Stimulated activated CD8-positive, alpha-beta memory T cell treated with anti-CD3 and anti-CD28 coated beads, Interleukin-7, amount 100 ng/mL, for 1 hour (primary cell): ENCODE measurements at places on chromosomes 6 and 20.

GRCh38 chr6:130617658-130618057, 209.5 kb upstream of the SMLR1 start:
- DNase-seq = no peak

DNA sequence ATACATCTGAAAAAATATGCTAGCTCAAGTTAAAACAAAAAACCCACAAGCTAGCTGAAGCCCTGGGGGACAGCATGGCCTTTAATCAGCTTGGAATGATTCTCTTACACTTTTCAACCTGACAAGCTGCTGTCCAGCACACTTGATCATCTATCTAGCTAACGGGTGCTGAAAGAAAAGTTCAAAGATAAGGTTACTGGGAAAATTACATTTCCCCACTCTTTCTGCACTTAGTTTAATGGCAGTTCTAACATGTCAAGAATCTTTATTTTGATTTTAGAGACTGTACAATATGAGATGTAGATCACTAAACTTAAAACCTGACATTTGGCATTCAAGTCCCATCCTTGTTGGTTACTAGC, 53.4 kb downstream of the STK4 start:
- DNase-seq = no peak

DNA sequence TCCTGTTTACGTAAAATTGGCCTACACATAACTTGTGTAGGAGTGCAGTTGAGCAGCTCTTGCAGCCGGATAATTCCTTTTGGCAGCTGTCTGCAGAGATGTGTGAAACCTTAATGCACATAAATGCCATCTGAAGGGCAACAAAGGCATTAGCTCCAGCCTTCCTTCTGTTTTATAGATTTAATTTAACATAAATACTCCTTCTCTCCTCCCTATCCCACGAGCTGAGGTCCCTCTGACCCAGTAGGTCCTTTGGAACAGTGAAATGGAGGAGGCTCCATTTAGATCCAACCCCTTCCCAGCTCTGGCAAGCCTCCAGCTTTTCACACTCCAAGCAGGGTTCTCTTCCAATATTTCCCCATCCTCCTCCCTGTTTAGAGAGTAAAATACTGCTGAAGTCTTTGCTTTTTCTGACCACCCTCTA, 6.5 kb downstream of the PLEKHG1 start:
- no peak for DNase-seq

GRCh38 chr6:141965016-141965545, 167.6 kb upstream of the GJE1 start:
- no peak for DNase-seq

GRCh38 chr6:87754828-87755227, 52.8 kb upstream of the AKIRIN2 start:
- DNase-seq = no peak
